ENCODE measurements at places on chromosomes 1 and 21.

- no peak for DNase-seq
Measured at GRCh38 chr1:116987256-116987555, 14.4 kb upstream of the CD101 start.

GRCh38 chr21:39754811-39755210 lies 9.8 kb downstream of the IGSF5 start:
- DNase-seq = no peak

DNA sequence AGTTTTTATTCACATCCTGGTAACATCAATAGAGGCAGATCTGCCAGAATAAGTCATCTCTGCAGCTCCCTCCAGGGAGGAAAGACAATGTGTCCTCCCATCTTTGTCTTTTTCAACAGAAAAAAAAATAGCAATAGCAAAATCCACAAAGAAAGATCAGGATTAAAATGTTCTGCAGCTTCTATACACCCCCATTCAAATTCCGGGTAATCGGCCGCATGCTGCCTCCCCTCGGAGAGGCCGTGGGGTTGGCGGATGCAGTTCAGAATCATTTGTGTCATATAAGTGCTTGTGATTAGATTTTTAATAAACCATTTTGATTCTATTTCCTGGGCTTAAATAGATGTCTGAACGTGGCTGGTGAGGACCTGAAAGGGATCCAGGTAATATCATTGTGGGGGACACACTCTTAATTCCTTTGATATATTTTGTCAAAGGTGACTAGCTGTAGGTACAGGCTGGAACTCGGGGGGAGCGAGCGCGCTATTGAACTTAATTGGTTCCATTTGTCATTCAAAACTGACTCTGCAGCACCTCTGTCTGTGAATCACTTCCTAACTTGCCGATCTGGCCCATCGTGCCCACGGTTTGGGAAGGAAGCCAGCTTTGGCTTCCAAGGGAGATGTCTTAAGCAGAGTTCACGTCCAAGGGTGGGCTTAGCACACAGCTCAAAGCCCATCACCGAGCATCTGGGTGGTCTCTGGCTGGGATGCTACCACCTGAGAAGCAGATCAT lies 85.6 kb upstream of the ARHGEF16 start:
- no peak for DNase-seq

- no peak for DNase-seq
Measured at GRCh38 chr1:198030682-198031081, 113.5 kb downstream of the LHX9 start.

- no peak for DNase-seq
Measured at GRCh38 chr1:30198795-30199403, 524.5 kb downstream of the MATN1 start.

DNA sequence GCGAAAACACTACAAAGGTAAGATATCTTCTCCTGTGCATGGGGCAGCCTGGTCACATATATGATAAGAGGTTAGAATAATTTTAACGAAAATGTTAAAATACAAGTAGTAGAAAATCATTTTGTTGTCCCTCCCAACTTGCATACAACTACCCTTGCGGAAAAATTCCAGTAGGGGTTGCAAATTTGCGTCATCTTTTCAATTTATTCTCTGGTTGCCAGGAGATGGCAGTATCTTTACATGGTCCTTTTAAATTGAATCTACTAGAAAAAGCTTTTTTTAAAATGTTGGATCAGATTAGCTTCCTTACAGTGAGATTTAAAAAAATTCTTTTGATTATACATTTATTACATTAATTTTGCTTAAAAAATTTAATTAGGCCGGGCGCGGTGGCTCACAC lies 10.9 kb downstream of the S100PBP start:
- no peak for DNase-seq

DNA sequence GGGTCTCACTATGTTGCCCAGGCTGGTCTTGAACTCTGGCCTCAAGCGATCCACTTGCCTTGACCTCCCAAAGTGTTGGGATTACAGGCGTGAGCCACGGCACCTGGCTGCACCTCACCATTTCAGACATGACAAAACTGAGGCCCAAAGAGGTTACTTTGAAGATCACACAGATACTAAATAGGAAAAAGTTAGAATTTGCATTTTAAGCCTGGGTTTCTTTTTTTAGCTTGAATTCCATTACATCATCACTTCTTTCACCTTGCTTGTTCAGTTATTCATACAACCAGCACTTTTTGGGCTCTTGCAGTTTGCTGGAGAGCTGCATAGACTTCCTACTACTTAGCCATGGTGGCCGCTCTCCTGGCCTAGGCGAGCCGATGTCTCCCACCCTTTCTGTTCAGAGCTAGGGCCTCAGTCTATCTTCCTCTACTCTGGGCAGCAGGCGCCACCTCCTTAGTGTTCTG lies 16.3 kb upstream of the CD2 start:
- peak; percentile 41 for DNase-seq

DNA sequence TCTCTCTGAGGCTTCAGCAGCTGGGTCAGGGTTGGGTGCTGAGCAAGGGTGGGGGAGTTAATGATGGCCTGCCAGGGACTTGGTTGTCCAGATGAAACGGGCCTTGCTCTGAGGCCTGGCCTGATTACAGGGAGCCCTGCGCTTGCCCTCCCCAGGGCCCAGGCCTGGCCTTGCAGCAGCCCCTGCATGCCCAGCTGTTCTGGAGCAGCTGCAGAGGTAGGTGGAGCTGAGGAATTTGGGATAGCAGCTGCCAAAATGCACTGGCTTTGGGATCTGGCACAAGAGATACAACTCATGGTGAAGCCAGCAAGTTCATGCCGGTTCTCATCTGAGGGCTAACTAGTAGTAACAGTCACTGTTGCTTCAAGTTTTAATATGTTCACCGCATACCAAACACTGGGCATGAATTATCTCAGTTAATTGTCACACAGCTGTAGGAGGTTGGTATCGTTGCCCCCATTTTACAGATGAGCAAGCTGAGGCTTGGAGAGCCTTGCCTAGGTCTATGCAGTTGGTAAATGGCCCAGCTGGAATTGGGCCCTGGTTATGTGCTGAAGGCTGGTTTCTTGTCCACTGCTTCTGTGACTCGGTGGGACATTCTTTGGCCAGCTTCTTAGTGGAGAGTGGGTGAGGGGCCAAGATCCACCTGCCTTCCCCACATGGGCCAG lies 7.3 kb upstream of the SERINC2 start:
- DNase-seq = no peak

DNA sequence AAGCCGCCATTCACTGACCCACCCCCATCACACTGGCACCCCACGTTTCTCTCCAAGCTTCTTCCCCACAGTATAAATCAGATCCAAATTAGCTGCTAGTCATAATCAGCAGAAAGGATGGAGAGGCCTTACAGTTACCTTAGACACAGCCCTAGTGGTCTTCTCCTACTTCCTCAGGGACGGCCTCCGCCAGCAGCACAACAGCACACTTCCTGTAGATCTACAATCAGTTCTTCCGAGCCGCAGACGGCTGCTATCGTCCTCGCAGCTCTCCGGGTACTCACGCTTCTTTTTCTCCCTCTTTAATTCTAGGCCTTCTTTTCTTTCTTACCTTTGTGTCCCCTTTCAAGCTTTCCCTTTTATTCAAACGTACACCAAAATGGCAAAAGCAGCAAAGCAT lies 313.5 kb downstream of the SMYD3 start:
- DNase-seq = no peak

DNA sequence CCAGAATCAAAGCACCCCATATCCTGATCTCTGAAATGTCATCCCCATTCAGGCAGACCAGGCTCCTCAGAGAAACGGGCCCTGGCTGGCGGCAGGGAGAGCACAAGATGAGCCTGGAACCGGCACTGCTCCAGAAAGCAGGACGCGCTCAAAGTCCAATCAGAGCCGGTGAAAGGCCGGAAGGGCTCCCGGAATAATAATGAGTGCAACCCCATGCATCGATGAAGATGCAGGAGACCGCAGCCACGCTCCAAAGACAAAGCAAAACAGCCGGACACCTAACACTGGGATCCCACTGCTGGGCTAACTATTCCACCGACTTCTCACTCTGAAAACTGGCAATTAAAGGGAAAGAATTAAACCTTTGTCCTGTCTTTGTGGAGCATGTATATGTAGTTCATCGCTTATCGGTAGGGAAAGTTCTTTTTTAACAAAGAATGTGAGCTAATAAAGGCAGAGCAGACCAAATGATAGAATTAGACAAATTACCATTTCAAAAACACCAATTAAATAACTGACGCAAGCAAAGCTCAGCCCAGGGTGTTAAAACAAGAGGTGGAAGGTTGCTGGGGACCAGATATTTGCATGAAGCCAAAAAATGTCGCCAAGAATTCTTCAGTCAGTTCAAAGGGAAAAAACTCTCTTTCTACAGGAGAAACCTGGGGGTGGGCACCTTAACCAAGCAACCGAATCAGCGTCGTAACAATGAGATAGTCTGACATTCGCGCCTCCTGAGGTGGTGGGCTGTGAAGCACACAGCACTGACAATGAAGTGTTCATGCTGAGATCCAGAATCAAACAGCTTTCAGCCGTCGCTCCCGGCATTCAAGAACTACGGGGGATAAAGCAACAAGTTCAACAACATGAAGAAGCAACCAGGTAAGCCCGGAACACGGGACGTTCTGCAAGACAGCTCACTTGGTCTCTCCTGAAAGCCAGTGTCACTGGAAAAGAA lies 95.2 kb downstream of the NPHP4 start:
- DNase-seq = no peak

GRCh38 chr1:198132060-198132781 lies 24.6 kb upstream of the NEK7 start:
- DNase-seq = peak; percentile 48

DNA sequence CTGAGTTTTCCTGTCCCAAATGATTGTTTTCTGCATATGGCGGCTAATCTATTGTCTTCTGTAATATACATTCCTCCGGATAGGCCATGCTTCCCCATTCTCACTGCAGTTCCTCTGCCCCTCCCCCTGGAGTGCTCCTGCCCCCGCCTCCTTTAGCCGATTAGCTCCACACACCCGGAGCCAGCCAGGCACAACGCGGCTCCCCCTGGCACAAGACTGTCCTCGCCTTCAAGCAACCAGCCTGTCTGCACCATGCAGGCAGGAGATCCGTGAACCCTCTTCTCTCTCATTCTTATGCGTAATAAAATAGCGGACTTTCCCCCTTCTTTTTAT lies 18.0 kb downstream of the SERTAD4 start:
- DNase-seq = no peak

GRCh38 chr1:30986755-30987154 lies 78.2 kb upstream of the SDC3 start:
- DNase-seq = no peak

DNA sequence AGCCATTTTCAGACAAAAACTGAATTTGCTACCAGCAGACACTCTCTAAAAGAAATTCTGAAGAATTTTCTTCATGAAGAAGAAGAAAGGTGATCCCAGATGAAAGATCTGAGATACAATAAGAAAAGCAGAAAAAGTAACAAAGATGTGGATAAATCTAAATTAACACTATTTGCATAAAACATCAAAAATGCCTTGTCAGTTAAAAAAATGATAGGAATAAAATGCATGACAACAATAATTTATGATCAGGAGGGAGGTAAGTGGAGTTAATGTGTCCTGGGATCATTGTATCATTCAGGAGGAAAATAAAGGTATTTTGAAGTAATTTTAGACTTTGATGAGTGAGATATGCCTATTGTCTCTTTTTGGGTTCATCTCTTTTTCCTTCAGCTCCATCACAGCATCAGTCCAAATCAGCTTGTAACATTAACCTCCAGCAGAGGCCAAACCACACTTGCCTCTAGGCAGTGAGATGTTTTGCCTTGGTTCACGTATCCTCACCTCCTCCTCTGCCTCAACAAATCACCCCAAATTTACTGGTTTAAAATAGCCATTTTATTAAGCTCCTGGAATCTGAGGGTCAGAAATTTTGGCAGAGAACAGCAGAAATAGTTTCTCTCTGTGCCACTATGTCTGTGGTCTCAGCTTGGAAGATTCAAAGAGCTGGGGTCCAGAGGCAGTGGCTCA lies 76.9 kb upstream of the HIVEP3 start:
- no peak for DNase-seq

DNA sequence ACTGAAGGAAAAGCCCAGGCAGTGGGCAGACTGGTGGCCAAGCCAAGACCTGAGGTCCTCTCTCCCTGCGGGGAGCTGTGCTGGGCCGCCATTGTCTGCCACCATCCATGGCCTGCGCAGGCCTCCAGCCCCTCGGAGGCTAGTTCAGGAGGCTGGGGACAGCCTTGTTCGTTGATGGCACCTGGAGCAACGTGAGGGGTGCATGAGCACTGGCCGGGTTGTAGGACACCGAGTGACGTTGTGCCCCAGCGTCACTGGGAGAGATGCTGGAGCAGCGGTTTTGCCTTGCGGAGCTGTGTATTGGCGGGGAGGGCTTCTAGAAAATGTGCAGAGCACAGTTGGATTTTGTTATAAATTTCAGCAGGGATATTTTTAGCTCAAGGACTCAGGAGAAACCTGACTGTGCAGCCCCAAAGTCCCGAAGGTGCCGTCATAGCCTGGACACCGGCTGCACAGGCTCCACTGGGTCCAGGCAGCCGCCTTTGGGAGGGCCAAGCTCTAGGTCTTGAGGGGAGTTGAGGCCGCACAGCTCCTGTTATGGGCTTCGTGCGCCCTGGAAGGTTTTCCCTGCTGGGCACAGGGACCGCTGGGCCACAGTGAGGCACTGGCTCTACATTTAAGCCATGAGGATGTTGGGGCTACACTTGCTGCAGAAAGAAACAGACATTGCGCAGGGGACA lies 48.2 kb upstream of the ADARB1 start:
- DNase-seq = no peak

GRCh38 chr1:174769961-174770549 lies 229.7 kb upstream of the CACYBP start:
- no peak for DNase-seq

GRCh38 chr1:219120624-219121544 lies 52.8 kb upstream of the LYPLAL1 start:
- DNase-seq = no peak

DNA sequence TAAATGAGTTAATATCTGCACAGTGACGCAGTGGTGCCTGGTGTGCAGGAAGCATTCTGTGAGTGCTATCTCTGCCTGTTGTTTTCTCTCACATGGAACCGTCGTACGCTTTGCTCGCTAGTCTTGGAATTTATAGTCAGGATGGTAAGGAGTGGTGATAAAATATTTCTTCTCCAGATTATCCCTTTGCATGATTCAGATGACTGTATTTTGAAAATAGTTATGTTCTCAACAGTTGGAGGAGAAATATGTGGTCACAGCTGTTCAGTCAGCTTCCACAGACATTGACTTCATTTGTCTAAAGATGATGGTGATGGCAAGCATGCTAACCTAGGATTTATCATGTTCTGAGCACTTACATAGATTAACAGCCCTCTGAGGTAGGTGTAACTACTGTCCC lies 41.3 kb upstream of the VAMP3 start:
- no peak for DNase-seq

DNA sequence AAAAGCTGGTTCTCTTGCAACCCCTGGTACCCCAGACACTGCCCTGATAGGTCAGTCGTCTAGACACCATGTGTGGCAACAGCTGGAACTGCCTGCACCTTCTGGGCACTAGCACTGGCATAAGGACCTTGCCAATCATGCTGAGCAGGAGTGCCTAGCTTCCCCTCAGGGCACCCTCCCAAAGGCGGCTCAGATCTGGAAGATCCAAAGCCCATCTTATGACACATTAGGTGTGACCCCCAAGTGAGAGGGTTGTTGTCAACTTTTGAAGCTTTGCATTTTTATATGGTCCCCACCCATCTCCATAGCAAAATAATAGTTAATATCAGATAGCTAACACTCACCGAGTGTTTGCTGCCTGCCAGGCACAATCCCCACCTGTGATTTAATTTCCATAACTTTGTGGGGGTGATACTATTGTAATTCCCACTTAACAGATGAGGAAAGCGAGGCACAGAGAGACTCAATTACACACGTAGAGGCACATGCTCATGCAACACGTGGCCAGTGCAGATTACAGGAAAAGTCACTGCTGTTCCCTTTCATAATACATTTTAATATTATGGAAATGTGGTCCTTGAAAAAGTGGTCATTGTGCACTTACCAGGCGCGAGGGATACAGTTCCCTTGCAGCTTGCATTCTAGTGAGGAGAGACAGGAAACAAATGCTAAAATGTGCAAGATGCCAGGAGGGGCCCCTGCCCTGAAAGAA lies 25.8 kb downstream of the EXOC8 start:
- no peak for DNase-seq

Data from GM12864 (cell line).